Natural killer cell treated with Interleukin-12 subunit alpha and Interleukin-12 subunit beta and Interleukin-15 and Interleukin-18, amount 100 ng/mL, for 72 hours (primary cell): ENCODE measurements at places on chromosomes 2 and 18.
A peak's percentile ranks its signal among the peaks of the same experiment; 100 is the strongest.

DNA sequence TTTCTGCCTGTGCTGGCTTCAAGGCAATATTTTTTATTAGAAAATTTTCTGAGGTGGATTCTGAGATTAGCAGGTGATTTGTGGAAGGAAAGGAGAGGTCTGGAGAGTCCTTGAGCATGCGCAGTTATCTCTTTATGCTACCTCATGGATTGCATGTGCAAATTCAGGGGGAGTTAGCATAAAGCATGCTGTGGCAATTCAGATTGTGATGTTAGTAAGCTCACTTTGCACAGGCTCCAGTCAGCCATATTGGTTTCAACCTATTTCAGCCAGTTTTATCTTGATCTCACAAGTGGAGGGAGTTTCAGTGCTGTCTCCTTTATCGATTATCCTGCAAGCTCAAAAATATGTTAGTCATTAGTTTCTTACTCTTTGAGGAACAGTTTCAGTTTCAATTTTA, 2012.3 kb upstream of the PIK3C3 start:
- H3K4me3 ChIP-seq, result no peak overlapping the region
- H3K27me3 ChIP-seq, result no peaks in the 10 kb centered on the region
- H3K27ac ChIP-seq, result no peak overlapping the region
- DNase-seq, result no peak

- H3K27me3 ChIP-seq, result peaks cover 3% of the 10 kb centered on the region
- no peaks in the 10 kb centered on the region for H3K4me1 ChIP-seq
- DNase-seq, result no peak
- H3K4me3 ChIP-seq, result no peak overlapping the region
- H3K27ac ChIP-seq, result no peak overlapping the region
- H3K36me3 ChIP-seq, result no peaks in the 10 kb centered on the region
These were observed 312.6 kb downstream of the PTPRM start for GRCh38 chr18:7879717-7880116.

- no peak for DNase-seq
- H3K4me1 ChIP-seq, result peaks cover 90% of the 10 kb centered on the region
- no peak overlapping the region for H3K27ac ChIP-seq
- H3K4me3 ChIP-seq, result peak overlapping the region; percentile 76
These were observed 70.9 kb downstream of the ZEB2 start for GRCh38 chr2:144449028-144449406.

DNA sequence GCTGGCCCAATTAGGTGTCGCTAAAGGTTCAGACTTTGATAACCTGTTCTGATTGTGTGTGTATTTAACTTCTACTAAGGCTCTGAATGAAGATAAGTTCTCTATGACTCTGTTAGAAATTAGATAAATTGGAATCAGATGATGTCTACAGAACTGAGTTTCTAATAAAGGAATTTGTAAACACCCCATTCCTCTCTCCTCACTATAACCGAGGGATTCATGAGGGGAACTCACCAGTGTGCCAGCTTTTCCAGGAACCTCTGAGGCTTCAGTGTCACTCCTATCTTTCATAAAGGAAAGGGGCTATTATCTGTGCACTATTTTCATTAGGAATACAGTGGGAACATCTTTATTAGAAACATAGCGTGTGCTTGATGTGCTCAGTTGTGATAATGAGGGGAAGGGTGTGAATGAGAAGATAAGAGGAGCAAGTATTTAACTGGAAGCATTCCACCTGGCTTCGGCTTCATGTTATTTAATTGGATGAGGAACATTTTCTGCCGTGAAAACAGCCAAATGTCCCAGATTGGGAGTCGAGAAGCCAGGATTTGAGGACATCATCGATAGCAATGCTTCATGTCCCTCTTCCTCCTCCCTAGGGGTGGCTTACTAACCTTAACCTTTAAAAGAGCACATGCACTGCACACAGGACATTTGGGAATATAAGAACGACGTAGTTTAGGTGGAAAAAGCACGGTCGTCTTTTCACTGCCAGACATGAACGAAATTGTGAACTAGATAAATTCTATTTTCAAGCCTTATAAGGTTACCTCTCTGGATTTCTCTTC, 84.8 kb upstream of the TCF4 start:
- DNase-seq, result no peak
- H3K36me3 ChIP-seq, result peaks cover 5% of the 10 kb centered on the region
- no peak overlapping the region for H3K27ac ChIP-seq
- H3K4me3 ChIP-seq, result no peak overlapping the region
- no peaks in the 10 kb centered on the region for H3K4me1 ChIP-seq

DNA sequence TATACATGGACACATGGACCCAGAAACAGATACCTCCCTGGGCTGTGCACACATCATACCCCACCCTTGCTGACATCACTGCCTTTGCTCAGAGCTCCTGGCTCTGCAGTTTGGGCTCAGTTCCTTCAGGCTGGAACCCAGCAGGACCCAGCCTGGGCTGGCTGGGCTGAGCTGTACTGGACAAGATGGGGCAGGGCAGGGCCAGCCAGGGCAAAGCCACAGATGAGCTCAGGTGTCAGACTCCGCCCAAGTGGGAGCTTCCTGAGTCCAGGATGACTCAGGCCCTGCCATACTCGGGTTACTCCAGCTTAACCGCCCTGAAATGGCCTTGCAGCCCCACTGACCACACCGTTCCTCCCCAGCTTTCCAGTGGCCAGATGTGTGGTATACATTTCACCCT, 284.9 kb downstream of the OSR1 start:
- H3K4me1 ChIP-seq, result no peaks in the 10 kb centered on the region
- DNase-seq, result no peak
- H3K27me3 ChIP-seq, result no peaks in the 10 kb centered on the region
- no peak overlapping the region for H3K27ac ChIP-seq
- H3K4me3 ChIP-seq, result no peak overlapping the region

- H3K27ac ChIP-seq, result peak overlapping the region; percentile 26
- peaks cover 20% of the 10 kb centered on the region for H3K36me3 ChIP-seq
- no peak overlapping the region for H3K4me3 ChIP-seq
- H3K27me3 ChIP-seq, result no peaks in the 10 kb centered on the region
- DNase-seq, result no peak
These were observed 19.2 kb upstream of the SIGLEC15 start for GRCh38 chr18:45806226-45806625.

DNA sequence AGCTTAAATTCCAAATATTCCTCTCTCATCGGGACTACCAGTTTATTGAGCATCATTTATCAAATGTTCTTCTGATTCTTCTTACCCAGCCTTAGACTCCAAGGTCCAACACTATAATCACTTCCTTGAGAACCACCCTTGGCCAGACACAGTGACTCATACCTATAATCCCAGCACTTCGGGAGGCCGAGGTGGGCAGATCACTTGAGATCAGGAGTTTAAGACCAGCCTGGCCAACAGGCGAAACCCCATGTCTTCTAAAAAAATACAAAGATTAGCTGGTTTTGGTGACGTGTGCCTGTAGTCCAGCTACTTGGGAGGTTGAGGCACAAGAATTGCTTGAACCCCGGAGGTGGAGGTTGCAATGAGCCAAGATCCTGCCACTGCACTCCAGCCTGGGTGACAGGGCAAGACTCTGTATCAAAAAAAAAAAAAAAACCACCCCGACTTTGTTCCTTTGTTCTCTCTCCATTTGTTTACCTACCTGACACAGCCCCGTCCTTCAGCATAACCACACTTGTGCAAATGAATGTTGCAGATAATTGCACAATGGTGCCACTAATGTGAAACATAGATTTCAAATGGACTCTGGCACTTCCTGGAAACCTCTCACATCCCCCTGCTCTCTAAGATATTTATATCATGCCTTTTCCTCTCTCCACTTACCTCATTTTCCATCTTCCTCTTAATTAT, 38.9 kb upstream of the LPIN2 start:
- H3K36me3 ChIP-seq, result peaks cover 10% of the 10 kb centered on the region
- H3K27ac ChIP-seq, result peak overlapping the region; percentile 14
- H3K4me3 ChIP-seq, result peak overlapping the region; percentile 38
- H3K27me3 ChIP-seq, result no peaks in the 10 kb centered on the region
- DNase-seq, result no peak
- peaks cover 25% of the 10 kb centered on the region for H3K4me1 ChIP-seq

DNA sequence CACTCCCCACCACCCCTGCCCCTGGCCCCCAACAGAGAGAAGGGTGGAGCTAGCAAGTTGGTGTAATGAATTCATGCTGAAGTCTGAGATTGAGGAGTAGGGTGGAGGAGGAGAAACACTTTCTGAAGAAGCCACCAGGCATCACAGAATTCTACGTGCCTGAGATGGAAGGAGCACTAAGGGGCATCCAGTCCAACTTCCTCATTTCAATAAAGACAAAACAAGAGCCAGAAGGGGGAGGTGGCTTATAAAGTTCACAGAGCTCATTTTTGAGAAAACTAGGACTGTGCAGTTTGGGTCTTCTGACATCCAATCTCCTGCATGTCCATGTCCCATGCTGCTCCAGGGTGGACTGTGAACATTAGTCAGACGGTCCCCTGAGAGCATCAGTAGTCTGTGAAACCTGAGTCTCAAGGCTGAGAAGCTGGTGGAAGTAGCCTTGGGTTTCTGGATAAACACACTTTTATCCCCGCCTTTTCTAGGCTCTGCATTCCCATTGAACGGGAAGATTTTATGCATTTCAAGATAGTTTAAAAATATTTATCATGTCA, 77.7 kb downstream of the TRIM43 start:
- H3K36me3 ChIP-seq, result no peaks in the 10 kb centered on the region

DNA sequence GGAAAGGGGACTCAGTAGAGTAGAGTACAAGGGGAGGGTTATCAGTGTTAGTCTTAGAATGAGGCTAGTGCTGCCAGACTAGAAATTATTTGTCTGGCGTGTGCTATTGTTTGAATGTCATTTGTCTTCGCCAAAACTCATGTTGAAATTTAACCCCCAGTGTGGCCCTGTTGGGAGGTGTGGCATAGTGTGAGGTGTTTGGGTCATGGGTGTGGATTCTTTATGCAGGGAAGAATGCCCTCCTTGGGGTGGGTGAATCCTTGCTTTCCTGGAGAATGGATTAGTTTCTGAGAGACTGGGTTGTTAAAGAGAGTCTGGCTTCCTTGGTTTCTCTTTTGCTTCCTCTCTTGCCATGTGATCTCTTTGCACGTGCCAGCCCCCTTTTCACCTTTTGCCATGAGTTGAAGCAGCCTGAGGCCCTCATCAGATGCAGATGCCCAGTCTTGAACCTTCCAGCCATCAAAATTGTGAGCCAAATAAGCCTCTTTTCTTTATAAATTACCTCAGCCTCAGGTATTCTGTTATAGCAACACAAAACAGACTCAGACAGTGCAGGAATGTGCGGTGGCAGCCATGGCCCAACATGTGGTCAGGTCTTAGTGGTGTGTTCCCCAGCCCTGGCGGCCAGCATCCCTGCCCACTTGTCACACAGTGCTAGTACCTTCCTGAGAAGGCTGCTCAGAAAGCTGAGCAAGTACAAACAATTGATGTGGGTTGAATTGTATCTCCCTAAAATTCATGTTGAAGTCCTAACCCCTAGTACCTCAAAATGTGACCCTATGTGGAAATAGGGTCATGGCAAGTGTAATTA, 48.4 kb upstream of the NAB1 start:
- no peak for DNase-seq
- H3K27me3 ChIP-seq, result no peaks in the 10 kb centered on the region
- H3K27ac ChIP-seq, result no peak overlapping the region
- H3K4me3 ChIP-seq, result no peak overlapping the region
- H3K4me1 ChIP-seq, result peaks cover 13% of the 10 kb centered on the region
- H3K36me3 ChIP-seq, result no peaks in the 10 kb centered on the region

- H3K4me3 ChIP-seq, result no peak overlapping the region
- no peak for DNase-seq
- no peaks in the 10 kb centered on the region for H3K36me3 ChIP-seq
- H3K27me3 ChIP-seq, result peaks cover 32% of the 10 kb centered on the region
- H3K27ac ChIP-seq, result no peak overlapping the region
These were observed 2.9 kb upstream of the GREB1 start for GRCh38 chr2:11530864-11531465.

DNA sequence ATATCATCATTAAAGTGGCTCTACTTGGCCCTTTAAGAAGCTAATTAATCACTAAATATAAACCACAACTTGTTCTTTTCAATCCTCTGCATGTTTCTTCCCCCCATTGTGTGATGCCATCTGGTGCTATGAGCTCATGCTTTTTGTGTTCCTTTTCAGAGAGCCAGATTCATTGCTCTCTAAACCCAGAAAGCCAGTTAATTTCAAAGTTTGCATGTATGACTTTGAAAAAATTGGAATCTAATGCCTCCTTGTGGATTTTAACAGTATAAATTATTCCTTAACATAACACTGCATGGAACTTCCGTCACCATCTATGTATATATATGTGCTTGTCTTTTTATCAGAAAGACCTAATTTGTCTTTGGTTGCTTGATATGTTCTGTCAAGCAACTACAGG, 31.1 kb downstream of the TMEM178A start:
- H3K27me3 ChIP-seq, result peaks cover 30% of the 10 kb centered on the region
- H3K27ac ChIP-seq, result no peak overlapping the region
- H3K4me1 ChIP-seq, result no peaks in the 10 kb centered on the region
- no peak overlapping the region for H3K4me3 ChIP-seq
- no peak for DNase-seq

- peaks cover 2% of the 10 kb centered on the region for H3K4me1 ChIP-seq
- DNase-seq, result no peak
- no peaks in the 10 kb centered on the region for H3K36me3 ChIP-seq
These were observed 240.3 kb downstream of the CDH7 start for GRCh38 chr18:65990944-65991708.

DNA sequence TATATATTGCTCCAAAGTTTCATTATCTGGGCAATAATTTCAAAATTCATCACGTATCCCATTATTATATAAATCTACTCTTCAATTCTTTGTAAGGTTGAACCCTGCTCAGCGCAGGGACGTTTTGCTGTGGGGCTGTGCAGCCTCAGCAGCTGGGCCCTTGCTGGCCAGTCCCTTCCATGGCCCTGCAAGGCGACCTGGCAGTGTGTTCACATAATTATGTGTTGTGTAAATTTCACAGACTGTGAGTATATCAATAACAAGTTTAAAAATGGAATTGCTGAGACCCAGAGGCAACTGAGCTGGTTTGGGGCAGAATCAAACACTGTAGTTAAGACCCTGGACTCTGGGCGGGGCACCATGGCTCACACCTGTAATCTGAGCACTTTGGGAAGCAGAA, 16.1 kb upstream of the MAL start:
- H3K4me1 ChIP-seq, result no peaks in the 10 kb centered on the region
- peaks cover 5% of the 10 kb centered on the region for H3K27me3 ChIP-seq
- H3K4me3 ChIP-seq, result no peak overlapping the region
- DNase-seq, result no peak
- no peak overlapping the region for H3K27ac ChIP-seq
- H3K36me3 ChIP-seq, result no peaks in the 10 kb centered on the region

GRCh38 chr2:138238908-138239307, 262.7 kb upstream of the SPOPL start:
- no peak for DNase-seq
- H3K4me3 ChIP-seq, result no peak overlapping the region
- H3K36me3 ChIP-seq, result no peaks in the 10 kb centered on the region

DNA sequence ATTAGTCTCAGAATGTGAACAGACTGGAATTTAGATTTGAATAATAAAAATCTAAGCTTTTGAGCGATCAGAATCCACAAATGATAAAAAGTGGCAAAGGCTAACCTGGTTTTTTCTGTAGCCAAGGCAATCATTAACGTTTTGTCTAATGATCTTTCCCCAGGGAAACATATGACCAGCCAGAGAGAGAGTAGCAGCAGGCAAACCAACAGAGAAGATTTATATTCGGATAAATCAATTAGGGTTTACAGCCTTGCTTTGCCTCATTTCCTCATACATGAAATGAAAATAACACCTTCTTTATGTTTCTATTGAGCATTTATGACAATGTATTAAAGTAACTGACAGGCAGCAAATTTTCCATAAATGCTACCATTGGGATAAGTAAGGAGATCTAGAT, 14.5 kb downstream of the TIA1 start:
- H3K36me3 ChIP-seq, result peaks cover 3% of the 10 kb centered on the region
- no peak for DNase-seq
- no peaks in the 10 kb centered on the region for H3K4me1 ChIP-seq
- no peaks in the 10 kb centered on the region for H3K27me3 ChIP-seq

- H3K36me3 ChIP-seq, result peaks cover 7% of the 10 kb centered on the region
- H3K27me3 ChIP-seq, result no peaks in the 10 kb centered on the region
- DNase-seq, result no peak
- H3K4me3 ChIP-seq, result no peak overlapping the region
- H3K4me1 ChIP-seq, result no peaks in the 10 kb centered on the region
- H3K27ac ChIP-seq, result no peak overlapping the region
These were observed 933.9 kb downstream of the TRIB2 start for GRCh38 chr2:13650586-13651180.
